ENCODE measurements at places on chromosomes 13 and 19.

DNA sequence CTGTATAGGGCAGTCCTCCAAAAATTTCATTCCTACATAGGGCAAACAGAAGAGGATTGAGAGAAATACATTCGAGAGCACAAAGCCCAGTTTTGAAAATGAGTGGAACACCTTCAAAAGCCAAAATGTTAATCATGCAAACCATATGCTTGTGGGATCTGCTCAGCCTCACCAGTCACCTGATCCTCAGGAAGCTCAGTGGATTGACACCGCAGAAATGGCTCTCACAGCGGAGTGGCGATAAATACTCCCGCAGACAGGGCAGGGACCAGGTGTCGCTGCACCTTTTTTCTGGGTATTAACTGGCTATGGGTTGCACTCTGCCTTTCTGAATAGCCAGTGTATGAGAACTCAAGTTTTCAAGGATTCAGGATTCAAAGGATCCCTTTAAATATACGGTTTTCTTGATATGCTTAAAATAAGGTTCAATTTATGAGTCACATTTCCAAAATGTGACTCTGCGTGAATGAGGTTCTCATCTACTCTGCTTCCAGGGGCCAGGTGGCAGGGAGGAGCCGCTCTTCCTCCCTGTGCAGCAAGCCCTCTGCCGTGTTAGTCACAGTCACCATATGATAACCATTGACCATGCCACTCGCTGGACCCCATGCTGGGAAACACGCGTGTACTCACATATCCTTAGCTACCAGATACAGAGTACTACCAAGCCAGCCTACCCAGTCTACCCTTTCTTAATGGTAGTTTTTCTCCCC is 18.3 kb upstream of the DHRS12 start:
- no peak for DNase-seq

- DNase-seq: no peak
These were observed 26.9 kb upstream of the RCBTB2 start for GRCh38 chr13:48559638-48560320.

GRCh38 chr13:97879646-97880310 is 73.7 kb upstream of the IPO5 start:
- no peak for DNase-seq

DNA sequence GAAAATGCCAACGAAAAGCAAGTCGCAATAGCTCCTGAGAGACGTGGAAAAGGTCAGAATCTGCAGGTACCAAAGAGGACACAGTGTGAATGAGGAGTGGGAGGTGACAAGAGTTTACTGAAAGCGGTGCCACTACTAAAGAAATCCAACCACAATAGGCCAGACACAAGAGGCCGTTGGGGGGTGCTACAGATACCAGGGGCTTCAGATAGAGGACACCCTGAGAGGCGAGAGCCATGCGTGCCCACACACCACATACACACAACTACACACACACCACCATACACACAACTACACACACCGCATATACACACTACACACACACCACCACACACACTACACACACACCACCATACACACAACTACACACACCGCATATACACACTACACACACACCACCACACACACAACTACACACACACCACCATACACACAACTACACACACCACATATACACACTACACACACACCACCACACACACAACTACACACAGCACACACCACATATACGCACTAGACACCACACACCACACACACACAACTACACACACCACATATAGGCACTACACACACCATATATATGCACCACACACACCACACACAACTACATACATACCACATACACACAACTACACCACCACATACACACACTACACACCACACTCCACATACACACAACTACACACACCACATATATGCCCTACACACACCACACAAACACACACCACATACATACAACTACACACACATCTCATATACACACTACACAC is 28.5 kb downstream of the CRYL1 start:
- DNase-seq: no peak

- no peak for DNase-seq
These were observed 221.5 kb downstream of the TEX29 start for GRCh38 chr13:111541752-111542529.

- DNase-seq: no peak
These were observed 217.2 kb downstream of the LACC1 start for GRCh38 chr13:44096901-44097300.
